ENCODE measurements at places on chromosomes 2 and 18.

DNA sequence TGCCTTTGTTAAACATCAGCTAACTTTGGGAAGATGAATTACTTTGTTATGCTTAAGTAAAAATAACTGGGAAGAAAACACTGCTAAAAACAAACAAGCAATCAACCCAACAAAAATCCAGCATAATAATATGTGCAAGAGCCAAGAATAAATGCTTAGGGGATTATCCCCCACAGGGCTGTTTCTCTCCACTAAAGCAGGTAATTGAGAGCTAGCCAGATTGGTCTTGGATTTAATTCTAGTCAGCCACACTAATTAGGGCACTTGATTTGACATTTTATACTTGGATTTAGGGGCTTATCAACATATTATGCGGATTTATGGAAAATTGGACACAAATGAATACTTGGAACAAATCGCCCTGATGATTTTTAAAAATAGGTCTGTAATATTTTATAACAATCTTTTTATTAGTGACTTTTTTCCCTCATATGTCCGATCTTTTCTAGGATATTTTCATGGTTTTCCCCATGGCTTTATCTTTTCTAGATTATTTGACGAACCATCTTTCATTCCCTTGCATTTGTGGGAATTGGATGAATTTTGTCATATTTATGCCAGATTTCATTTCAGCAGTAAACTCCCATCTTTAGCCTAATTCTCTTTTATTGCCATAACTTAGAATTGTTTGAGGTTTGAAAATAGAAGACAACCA, 199.1 kb upstream of the NXPH2 start:
- DNase-seq: peak; percentile 96

DNA sequence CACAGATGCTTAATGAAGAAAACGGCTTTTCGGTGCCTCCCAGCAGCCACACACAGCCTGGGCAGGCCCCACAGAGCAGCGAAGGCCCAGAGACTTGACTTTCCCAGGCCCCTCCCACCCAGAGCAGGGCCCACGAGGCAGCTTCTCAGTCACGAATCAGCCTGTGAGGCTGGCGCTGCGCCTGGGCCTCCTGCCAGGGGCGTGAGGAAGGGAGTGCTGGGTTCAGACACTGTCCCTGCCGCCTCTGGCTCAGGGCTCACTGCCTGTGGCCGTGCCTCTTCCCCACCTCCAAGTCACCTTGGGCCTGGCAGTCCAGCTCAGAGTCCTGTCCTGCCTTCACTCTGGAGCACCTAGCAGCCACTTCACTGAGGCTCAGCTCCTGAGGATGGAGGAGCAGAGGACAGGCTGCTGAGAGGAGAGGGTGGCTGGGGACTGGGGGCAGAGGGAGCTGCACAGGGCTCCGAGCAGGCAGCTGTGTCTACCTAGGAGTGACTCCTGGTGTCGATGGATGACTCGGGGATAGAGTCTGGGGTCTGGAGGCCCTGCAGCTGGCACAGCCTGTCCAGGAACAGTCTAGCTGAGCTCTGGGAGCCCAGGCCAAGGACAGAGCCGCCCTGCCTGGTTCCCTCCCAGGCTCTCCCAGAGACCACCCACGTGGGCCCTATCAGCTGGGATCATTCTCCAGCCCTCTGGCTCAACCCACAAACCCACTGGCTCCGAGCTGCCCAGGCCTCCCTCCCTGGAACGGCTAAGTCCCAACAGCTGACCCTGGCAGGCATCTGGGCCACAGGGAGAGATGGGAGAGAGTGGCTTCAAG, 36.4 kb upstream of the FOSL2 start:
- DNase-seq: no peak

- DNase-seq: peak; percentile 45
Measured at GRCh38 chr2:43576981-43577892, 18.6 kb downstream of the THADA start.

DNA sequence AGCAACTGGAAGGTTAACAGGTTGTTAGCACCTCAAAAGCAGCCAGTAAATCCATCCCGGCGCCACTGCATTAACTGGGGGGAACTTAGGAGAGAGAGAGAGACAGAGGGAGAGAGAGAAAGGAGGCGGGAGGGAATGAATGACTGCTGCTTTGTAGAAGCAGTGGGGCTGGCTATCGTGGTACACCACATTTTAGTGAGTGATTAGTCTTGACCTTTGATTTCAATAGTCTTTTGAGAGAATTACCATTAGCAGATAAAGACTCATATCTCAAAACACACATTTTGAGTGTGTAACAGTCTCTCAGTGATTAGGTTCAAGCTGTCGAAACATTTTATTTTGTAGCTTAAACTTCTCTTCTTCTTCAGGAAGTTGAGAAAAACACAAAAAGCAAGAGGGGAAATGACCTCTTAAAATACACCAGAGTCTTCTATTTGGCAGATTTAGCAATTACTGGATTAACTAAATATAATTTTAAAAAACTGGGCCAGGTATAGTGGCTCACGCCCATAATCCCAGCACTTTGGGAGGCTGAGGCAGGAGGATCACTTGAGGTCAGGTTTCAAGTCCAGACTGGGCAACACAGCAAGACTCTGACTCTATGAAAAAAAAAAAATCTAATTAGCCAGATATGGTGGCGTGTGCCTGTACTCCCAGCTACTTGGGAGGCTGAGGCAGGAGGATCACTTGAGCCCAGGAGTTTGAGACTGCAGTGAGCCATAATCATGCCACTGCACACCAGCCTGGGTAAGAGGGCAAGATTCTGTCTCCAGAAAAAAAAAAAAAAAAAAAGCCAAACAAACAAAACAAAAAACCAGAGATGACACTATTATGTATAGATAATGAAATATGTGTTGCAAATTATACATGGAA, 22.0 kb upstream of the PNO1 start:
- no peak for DNase-seq

DNA sequence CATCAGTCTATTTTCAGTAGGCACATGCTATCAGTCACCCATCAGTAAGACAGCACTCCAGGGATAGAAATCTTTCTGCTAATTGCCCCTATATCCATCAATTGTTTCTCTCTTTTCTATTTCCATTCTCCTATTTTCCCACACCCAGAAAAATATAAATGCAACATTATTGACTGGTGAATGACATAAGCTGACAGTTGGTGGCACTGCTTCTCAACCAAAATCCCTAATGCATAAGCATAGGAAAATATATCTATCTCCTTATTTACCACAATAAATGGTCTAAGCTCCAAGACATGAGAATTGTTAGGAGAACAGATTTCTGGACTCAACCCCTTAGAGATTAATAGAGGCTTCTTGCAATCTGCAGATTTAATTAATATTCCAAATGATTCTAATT, 64.0 kb upstream of the REG3A start:
- no peak for DNase-seq

DNA sequence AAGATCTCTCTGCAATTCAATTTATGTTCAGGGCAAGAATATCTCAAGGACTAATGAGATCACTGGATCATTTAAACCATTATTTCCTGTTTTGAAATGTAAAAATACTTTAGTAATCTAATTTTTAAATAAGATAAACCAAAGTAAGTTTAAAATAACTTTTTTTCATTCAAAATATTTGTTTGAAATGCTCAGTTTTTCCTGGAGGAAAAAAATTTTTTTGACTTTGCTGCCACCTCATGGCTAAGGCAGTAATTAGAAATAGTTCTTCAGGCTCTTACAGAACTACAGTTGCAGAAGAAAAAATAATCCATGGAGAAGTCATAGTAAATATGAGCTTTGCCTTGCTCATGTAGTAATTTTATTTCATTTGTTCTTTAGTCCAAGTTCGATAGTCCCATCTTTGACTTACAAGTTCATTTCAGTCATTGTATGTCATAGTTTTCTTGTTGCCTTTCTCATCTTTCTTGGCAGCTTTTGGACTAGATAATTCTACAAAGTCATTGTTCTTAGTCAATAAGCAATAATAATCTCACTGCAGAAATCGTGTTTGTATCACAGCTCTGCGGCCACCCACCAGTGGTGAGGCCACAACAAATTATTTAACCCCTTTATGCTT, 127.4 kb downstream of the DPP4 start:
- no peak for DNase-seq

DNA sequence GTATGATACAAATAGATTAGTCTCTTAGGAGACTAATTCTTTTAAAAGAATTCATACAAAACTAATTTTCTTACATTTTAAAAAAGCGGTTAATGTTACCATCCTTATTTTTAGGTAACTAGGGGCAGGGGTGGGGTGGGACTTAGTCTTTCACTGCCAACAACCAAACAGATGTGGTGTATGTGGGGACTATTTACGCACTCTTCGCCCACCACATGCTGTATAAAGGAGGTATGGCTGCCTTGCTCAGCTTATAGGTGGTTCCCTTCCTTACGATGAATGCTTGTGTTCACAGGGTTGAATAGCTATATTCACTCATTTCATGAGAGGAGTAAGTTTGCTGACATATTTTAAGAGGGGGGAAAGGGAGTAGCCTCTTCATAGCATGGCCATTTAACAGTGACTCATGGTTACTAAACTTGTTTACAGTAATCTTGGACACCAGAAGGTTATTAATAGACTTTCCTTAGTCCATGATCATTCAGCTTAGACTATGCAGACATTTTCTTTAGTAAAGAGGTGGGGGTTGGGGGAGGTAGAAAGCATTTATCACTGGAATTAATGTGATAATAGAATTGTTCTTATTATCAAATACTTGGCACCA, 61.8 kb downstream of the CAB39 start:
- no peak for DNase-seq

GRCh38 chr18:36702401-36703013, 126.3 kb downstream of the TPGS2 start:
- no peak for DNase-seq

- peak; percentile 59 for DNase-seq
Measured at GRCh38 chr18:63578357-63578958, 8.7 kb upstream of the SERPINB13 start.
